ENCODE measurements at places on chromosomes 16 and 17.

DNA sequence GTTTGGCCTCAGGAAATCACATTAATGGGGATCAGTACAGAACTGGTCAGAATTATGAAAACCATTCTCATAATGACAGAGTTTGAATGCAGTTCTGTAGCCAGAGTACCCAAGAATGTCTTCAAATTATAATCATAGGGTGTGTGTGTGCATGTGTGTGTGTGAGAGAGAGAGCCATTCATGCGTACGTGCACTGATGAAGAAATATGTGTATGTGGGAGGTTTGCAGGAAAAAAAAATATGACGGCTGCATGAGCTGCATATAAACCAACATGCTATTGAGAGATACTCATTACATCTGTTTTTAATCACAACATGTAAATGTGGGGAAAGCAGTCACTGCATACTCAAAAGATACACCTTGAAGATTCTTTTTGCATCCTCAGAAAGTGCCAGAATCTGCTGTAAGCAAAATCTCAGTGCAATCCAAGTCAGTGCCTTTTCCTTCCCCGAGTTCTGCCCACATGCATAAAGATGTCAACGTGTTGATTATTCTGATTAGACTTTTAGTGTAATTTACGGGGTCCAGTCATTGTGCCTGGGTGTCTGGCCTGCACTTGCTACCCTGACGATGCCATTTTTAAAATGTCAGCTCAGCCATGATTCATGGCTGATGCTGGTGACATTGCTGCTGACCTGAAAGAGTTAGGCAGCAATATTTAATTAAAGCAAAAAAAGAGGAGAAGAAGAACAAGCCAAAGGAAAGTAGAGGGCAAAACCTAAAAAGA is 378.7 kb upstream of the ZFHX3 start:
- no peak for DNase-seq

GRCh38 chr16:58500430-58501241 is 693 bp downstream of the NDRG4 start:
- no peak for DNase-seq

- no peak for DNase-seq
Observed at GRCh38 chr17:7406235-7406825, 1.3 kb upstream of the NLGN2 start.

DNA sequence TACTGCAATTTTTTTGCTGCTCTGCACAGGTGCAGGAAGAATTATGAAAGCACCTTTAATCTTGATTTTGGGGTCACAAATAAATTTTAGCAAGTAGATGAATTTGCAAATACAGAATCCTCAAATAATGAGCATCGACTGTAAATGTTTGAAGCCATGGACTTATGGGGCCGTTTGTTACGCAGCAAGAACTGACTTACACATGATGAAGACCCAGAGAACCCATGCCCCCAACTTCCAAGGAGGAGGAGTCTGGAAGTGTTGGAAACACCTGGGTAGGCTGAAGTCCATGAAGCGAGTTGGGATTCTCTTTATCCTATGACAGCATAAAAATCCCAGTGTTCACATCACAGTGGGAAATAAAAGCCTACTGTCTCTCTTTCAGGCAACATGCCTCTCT is 176.6 kb downstream of the RBFOX3 start:
- DNase-seq = no peak

DNA sequence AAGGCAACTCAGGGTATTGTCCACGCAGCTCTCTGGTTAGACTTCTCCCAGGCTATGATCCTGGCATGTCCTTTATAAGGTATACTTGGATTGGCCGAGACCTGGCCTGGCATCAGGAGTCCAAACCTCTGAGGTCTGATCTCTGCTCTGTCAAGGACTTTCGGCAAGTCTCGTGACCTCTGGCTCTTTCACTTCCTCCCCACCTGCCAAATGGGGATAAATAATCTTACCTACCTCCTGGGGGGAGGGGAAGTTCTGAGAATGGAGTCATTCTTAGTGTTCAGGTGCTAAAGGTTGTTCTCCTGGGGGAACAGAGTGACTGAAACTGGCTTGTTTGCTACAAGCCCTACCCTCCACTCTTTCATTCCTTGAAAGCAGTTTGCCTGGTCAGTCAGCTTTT is 7.6 kb downstream of the ATXN1L start:
- no peak for DNase-seq

DNA sequence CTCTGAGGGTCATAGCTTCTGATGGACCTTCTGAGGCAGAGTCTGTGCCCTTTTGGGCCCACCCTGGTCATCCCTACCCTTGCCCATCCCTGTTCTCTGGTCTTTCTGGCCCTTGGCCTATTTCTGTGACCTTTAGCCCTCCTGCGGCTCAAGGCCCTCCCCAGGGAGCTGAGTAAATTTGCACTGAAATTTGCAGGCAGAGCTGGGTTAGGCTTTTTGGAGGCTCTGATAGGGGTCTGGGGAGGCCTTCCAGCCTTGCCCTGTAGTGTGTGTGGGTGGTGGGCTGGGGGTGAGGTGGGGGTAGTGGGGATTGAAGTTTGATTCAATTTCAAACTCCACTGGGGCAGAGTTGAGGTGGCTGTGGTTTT is 17.8 kb downstream of the RARA start:
- no peak for DNase-seq

GRCh38 chr16:3879258-3879886 is 1.1 kb downstream of the CREBBP start:
- peak; percentile 47 for DNase-seq

DNA sequence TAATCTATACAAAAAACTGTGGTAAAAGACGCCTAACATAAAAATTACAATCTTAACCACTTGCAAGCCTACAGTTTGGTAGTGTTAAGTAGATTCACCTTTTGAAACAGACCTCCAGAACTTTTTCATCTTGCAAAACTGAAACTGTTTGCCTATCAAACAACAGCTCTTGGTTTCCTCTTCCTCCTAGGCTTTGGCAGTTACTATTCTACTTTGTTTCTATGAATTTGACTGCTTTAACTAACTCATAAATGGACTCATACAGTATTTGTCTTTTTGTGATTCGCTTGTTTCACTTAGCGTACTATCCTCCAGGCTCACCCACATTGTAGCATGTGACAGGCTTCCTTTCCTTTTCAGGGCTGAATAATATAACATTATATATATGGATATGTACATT is 97.0 kb downstream of the PRKCA start:
- DNase-seq = no peak

- peak; percentile 85 for DNase-seq
Observed at GRCh38 chr17:82351713-82352488, 7.1 kb upstream of the TEX19 start.

- no peak for DNase-seq
Observed at GRCh38 chr16:24482681-24483202, 56.6 kb upstream of the RBBP6 start.

DNA sequence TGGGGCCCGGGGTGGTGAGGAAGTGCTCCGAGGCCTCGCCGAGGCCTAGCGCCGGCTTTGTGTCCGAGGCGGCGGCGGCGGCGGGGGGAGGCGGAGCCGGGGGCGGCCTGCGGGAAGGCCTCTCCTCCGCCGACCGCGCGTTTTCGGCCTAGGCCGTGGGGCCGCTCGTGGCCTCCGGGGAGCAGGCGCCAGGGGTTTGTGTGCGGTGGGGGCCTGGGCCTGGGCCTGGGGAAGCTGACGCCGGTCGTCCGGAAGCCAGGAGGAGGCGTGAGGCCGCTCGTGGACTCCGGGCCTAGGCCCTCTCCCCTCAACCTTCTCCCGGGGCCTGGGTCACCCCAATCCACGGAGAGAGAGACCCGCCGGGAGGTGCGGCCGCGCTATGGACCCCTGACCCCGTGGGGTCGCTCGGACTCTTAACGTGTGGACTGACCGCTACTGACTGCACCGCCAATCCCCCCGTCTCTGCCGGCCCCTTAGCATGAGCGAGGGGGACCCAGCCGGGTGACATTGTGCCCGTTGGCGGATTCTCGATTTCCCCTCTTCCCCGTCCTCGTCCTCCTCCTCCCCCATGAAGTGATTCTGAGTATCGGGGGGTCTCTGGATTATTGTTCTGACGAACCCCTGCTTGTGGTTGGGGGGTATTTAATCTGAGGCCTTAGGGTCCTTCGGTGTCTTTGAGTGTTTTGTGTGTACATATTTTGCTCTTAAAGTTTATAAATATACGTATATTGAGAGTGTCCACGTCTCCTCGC is 660 bp downstream of the RBBP6 start:
- no peak for DNase-seq

DNA sequence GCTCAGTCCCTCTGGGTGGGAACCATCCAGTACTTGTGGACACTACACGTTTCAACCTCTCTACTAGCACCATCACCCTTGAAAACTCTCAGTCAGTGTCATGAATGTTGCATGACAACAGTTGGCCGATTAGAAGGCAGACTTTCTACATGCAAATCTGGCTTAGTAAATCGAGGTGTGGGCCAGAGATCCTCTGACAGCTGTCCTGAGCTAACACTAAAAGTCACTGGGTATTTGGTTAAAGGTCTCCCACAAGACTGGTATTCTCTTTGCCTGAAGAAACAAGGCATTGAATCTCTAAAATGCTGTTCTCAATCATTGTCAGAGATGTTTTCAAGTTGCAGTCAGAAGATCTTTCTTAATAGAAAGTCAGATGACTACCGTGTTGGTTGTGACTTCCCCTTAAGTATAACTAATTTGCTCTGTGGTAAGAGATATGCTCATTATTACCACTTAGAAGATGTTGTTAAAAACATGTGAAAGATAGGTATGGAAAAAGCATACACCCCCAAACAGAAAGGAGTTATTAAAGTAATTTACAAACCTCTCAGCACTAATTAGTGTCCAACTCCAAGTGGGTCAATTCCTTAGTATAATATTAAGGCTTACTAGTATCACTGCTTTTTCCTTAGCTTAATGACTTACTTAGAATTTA is 62.3 kb downstream of the WNT3 start:
- no peak for DNase-seq

DNA sequence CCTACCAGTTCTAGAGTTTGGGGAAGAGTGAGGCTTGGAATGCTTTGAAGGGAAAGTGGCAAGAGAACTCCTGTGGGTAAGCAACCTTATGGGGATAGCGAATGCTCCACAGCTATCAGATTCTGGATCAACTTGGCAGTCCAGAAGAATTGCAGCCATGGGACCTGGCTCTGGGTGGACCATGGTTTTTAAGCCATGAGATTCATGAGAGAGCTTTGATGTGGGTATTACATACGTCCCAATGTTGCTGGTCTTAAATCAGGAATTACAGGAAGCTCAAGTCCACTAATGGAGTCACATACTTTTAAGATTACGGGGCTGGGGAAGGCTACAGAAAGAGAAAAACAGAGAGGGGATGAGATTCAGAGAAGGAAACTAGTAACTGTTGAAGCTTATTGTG is 142.5 kb upstream of the ELAC2 start:
- no peak for DNase-seq

- DNase-seq = no peak
Observed at GRCh38 chr16:502179-502943, 25.2 kb upstream of the CAPN15 start.

- no peak for DNase-seq
Observed at GRCh38 chr16:86869288-86870022, 291.1 kb downstream of the FOXL1 start.

DNA sequence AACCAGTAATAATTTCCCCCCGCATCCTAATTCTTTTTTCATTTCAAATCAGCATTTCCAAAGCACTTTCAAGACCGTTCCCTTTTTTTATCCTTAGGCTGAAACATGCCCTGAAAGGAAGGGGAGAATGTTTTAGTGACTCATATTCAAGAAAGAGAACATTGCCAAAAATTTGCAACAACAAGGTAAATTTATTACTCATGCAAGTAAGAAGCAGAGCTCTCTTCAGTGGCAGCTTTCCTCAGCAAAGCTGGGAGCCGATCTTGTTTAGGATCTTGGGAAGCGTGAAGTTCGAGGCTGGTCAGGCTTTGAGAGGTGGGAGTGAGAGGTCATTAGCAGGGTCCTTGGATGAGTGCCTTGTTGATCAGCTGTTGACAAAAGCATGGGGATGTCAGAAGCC is 129.5 kb downstream of the PRKCA start:
- DNase-seq = no peak

GRCh38 chr16:77849646-77850258 is 61.4 kb downstream of the VAT1L start:
- no peak for DNase-seq

GRCh38 chr16:86167061-86167460 is 268.1 kb downstream of the IRF8 start:
- no peak for DNase-seq

GRCh38 chr16:70267516-70267915 is 15.8 kb upstream of the EXOSC6 start:
- DNase-seq = no peak

GRCh38 chr16:56911771-56912571 is 20.0 kb upstream of the HERPUD1 start:
- no peak for DNase-seq

DNA sequence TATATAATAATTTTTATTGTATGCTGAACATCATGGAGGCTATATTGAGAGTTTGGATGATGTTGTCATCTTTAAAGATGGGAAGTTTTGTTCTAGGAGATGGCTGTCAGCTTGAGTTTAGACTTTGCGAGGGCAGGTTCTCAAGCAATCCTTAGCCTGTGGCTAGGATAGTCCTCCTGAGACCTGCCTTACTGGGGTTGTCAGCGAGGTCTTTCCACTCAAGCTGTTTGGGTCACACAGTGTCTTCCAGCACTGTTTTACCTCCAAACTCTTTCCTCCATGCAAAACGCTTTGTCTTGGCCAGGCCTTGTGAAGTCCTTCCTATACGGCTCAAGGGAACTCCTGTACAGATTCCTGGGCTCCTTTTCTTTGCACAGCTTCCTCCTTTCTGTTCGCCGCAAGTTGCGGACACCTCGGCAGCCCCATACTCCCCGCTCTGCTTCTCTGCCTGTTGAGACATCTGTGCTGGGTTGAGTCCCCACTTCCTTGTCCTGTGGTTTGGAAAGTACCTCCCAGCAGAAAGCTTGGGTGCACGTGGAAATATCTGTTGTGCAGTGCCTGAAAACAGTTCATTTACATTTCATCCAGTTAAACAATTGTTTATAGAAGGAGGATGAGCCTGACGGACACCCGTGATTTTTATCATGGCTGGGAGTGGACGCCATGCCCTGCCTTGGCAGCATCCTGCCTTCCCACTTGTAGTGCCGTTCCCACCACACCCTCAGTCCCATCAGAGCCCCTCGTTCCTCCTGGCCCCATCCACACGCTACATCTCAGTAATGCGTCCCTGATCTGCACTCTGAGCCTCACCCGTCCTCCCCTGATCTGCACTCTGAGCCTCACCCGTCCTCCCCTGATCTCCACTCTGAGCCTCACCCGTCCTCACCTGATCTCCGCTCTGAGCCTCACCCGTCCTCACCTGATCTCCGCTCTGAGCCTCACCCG is 55.0 kb upstream of the CBFA2T3 start:
- peak; percentile 61 for DNase-seq

DNA sequence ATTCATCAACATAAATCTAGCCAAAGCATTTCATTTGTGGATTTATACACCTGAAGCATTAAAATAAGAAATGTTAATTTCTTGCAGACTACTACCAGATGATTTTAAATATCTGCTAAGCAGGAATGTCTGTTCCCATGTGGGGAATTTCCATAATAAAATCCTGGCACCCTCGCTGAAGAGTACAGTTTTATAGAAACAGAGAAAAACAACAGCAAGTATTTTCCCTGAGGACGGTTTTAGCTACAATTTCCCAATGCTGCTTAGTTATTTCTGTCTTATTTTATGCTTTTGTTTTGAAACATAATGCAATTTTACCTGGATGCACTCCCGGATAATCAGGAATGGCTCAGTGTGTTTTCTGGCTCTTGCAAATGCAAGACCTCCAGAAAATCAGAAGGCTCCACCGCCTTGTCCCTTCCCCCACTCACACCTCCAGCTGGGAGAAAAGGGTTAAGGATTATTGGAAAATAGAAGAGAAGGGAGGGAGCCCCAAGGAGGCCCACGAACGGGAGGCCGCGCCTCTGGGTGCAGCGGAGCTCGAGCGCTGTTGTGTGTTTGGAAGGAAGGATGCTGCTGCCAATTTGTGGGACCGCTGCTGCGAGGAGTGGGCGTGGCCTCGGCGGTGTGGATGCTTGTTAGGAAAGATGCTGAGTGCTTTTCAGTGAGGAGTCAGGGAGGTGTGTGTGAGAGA is at the start of gene CNTNAP4:
Gene CNTNAP4 (plus strand): TSS at position 657 of the 694 bp plus-strand sequence. CDS start 262 bp downstream, outside the sequence.
- DNase-seq = no peak
